T-cell (primary cell): ENCODE measurements at places on chromosomes 2 and 18.
A peak's percentile ranks its signal among the peaks of the same experiment; 100 is the strongest.

DNA sequence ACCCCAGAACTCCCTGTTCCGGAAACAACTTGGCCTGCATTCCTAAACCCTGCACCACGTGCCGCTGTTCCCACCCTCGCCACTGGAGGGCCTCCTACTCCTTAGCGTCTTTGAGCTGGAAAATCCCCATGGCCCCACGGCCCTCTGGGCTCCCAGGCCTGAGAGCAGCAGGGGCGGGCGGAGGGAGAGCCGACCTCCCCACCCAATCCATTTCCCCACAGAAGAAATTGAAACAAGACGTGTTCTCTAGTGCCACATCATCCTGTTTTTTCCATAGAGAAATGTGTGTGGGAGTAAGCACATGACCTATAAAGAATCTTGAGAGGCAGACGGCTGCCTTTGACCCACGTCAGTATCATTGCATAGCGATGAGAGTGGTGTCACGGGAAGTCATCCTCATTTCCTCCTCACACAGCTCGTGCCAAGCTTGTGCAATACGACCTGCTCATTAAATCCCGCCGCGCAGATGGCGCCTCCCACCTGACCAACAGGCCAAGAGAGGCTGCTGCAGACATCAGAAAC, 79.2 kb downstream of the LAMA1 start:
- no peak for DNase-seq

DNA sequence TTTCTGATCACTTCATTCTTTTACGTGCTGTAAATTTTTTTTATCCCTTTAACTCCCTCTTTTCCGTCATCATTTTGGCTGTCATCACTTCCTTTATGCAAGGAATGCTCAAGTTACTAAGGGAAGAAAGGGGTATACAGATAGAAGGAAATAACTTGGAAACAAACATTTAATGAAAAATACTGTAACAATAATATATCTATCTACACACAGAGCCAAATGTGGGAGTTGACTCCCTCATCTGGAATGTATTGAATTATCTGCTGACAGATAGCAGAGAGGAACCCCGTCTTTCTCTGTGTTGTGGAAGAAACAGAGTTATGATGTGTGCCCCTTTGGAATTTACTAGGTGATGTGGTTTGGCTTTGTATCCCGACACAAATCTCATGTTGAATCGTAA, 182.5 kb upstream of the NXPH2 start:
- no peak for DNase-seq

DNA sequence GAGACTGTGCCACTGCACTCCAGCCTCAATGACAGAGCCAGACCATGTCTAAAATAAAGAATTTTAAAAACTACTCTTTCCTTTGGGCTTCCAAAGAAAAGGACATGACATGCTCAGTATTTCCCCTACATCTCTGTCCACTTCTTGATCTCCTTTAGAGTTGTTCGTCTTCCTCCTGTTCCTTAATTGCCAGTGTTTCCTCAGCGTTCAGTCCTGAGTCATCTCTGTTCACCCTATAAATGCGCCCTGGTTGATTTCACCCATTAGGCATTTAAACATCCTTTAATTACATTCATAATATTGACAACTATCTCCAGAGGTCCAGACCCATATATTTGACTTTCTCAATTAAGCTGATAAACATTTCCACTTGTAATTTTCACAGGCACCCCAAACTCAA, 64.0 kb downstream of the AAK1 start:
- no peak for DNase-seq

DNA sequence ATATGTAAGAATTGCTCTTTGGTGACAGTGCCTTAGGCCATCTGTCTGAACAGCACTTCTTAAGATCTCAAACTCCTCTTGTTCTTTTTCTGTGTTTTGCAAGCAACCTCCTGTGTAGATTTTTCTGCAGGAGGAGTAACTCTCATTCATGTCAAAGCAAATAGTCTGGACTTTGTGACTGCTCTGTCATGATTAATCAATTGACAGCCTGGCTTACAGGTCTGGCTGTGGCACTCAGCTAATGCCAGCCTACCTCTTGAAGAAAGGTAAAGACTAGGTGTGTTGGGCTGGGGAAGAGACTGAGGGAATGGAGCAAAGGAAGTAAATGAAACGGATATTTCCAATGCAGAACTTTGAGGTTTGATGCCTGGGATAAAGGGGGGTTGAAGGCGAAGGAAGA, 156.6 kb downstream of the CERS6 start:
- DNase-seq = no peak

GRCh38 chr18:66646609-66647008, 42.7 kb upstream of the CDH19 start:
- DNase-seq = no peak

DNA sequence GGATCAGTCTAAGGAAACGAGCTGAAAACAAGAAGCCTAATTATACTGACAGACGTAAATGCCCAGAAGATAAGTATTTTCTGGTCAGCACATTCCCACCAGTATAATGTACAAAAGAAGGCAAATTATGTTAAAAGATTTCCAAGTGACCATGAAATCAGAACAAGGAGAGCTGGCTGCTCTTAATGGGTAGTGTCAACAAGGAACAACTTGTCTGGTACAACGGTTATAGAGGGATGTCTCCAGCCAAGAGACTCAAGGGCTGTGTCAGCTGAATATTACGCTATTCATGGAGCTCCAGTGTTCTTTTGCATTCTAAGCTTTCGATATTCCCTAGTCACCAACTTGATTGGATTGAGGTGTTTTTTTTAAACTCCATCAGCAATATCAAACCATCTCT, 8.6 kb upstream of the L3MBTL4 start:
- no peak for DNase-seq

- no peak for DNase-seq
Measured at GRCh38 chr2:150207979-150208378, 279.5 kb downstream of the RND3 start.

DNA sequence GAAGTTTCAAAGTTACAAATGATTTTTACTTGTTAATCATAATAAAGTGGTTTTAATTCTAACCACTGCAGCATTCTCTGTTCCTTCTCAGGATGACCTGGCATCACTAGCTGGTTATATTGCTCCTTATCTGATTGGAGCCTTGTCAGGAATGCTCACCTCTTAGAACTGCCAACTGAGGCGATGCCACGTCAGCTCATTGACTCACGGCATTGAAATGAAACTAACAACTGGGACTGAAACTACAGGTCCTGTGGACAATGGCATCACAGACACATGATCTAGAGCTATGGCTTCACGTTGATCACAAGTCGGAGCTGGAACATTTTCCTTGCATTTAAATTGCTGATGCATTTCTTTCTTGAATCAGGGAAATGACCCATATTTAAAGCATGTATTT, 54.9 kb upstream of the MAP2 start:
- no peak for DNase-seq

- DNase-seq = no peak
Measured at GRCh38 chr18:59551902-59552635, 145.2 kb downstream of the CCBE1 start.

DNA sequence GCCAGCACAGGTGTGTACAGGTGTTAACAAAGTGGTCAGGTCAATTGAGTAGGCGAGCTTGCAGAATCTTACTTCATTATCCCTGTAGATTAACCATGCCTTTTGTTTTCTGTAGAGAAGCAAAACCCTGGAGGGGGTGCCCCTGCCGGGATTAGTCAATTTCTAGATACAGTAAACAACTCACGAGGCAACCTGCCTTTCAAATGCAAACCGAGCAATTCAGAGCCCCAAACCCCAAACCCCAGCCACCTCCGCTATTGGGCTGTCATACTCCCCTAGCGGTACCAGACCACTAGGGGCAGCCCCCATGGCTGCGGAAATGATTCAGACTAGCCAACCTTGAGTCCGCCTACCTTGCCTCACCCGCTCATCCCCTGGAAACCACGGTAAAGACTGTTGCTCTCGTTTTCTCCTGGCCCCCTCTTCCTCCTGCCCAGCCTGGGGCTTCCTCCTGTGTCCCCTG, 61.4 kb upstream of the KIF5C start:
- peak; percentile 38 for DNase-seq

GRCh38 chr2:26756337-26756736, 7.7 kb upstream of the SLC35F6 start:
- no peak for DNase-seq

DNA sequence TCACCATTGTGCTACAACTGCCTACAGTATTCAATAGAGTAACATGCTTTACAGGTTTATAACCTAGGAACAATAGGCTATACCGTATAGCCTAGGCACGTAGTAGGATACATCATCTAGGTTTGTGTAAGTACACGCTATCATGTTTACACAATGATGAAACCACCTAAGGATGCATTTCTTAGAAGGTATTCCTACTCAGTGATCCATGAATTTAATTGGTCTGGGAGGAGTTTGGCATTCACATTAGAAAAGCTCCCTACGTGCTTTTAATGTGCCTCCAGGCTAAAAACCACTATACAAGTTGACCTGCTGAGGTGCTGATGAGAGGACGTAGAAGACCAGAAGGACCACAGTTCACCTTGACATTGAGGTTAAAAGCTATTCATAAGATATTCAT, 154.5 kb upstream of the LRRTM1 start:
- no peak for DNase-seq

DNA sequence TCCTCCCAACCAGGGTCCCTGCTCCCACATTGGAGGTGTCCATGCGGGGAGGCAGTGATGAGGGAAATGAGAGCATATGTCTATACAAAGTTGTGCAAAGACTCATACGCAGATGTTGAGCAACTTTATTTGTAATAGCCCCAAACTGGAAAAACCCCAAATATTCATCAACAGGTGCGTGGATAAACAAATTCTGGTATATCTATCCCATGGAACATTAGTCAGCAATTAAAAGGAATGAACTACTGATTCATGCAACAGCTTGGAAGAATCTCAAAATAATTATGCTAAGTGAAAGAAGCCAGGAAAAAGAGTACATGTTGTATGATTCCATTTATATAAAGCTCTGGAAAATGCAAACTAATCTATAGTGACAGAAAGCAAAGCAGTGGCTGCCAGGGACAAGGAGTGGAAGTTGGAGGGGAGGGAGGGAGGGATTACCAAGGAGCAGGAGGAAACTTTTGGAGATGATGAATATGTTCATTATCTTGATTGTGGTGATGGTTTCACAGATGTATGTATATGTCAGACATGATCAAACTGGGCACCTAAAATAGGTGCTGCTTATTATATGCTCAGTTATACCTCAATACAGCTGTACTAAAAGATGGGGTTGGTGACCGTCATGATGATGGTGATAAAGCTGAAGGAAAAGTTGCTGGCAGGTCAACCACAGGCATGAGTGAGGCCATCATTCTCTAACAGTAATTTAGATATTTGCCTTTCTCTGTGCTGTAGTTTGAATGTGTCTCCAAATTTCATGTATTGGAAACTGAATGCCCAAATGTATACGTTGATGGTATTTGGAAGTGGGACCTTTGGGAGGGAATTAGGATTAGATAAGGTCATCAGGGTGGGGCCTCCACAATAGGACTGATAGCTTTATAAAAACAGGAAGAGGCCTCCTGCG, 270.9 kb downstream of the CYP26B1 start:
- DNase-seq = no peak

GRCh38 chr2:69779258-69780001, 37.5 kb downstream of the ANXA4 start:
- no peak for DNase-seq
